ENCODE measurements at places on chromosomes 6 and 20.
A peak's percentile ranks its signal among the peaks of the same experiment; 100 is the strongest.

- DNase-seq, result no peak
These were observed at the start of gene TP53TG5 for GRCh38 chr20:45378191-45378590. Gene TP53TG5 (minus strand): TSS chr20:45378325. CDS start chr20:45378236, 89 bp downstream.

- no peak for DNase-seq
These were observed 48.0 kb upstream of the RNGTT start for GRCh38 chr6:89011436-89011835.

- DNase-seq, result no peak
These were observed 46.3 kb downstream of the CDYL start for GRCh38 chr6:4822476-4822875.

DNA sequence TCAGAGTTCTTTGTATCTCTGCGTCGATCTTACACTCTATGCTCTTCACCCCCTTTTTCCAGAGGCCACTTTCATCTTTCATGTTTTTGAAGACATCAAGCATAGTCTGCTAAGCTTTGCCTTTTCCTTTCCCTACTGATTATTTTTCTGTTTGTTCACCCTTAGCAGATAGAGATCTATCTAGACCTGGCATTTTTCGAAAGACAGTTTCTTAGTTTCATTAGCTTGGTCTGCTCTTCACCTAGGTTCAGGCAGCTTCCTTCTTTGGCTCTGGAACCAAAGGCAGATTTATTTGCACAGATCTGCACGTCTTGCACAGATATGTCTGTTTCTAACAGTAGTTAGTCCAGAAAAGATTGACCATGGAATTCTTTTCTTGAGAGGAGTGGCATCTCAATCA, 122.7 kb upstream of the HS3ST5 start:
- no peak for DNase-seq

GRCh38 chr20:59165891-59166709, 2.5 kb downstream of the ZNF831 start:
- no peak for DNase-seq

- no peak for DNase-seq
These were observed 13.9 kb upstream of the CD93 start for GRCh38 chr20:23099791-23100719.

- DNase-seq, result no peak
These were observed 181.7 kb downstream of the WDR27 start for GRCh38 chr6:169520104-169520503.

DNA sequence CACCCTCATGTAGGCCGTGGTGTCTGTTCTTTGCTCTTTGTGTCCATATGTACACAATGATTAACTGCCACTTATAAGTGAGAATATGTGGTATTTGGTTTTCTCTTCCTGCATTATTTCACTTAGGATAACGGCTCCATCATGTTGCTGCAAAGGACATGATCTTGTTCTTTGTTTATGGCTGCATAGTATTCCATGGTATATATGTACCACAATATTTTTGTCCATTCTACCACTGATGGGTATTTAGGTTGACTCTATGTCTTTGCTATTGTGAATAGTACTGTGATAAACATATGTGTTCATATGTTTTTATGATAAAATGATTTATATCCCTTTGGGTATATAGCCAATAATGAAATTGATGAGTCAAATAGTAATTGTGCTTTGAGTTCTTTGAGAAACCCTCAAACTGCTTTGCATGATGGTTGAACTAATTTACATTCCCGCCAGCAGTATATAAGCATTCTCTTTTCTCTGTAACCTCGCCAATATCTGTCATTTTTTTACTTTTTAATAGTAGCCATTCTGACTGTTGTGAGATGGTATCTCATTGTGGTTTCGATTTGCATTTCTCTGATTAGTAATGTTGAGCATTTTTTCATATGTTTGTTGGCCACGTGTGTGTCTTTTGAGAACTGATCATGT, 174.4 kb upstream of the NT5E start:
- DNase-seq, result no peak

DNA sequence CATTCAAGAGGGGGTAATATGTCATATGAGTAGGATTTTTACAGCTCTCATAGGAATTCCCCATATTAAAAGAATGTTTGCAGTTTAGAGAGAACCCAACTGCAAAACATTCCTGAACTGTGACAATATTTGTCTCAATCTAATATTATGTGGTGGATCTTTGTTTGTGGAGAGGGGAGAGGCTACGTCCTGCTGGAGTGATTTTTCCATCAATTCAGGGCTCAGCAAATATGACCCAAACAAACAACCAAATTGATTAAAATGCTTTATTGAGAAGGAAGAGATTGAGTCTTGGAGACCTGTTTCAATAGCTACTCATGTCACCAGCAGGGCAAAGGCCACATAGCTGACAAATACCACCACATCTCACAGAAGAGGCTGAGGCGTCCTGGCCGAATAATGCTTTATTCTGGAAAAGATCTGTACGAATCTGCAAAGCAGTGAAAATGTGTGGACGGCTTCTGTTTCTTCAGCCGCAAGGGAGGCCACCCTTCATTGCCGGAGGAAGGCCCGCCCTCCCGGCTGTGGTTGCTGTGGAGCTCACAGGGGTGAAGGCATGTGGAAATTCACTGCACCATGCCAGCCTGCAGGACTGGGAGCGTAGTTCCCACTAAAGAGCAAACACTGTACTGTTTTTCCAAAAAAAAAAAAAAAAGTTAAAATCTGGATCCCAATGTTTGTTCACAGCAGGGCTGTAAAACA, 89.7 kb upstream of the QKI start:
- DNase-seq, result peak; percentile 39

DNA sequence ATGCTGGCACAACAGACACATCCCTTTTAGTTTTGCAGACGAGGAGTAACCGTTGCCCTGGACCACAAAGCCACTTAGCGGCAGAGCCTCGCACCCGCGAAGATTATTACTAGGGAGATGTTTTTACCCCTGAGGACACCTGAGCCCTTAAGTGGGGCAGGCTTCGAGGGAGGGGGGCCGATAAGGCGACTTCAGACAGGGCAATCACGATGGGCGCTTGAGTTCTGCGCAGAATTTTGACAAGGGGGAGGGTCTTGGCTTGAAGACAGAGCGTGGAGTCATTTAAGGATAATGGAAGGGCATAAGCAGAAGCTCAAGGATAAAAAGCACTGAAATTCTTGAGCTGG, 650 bp upstream of the TTK start:
- peak; percentile 27 for DNase-seq

DNA sequence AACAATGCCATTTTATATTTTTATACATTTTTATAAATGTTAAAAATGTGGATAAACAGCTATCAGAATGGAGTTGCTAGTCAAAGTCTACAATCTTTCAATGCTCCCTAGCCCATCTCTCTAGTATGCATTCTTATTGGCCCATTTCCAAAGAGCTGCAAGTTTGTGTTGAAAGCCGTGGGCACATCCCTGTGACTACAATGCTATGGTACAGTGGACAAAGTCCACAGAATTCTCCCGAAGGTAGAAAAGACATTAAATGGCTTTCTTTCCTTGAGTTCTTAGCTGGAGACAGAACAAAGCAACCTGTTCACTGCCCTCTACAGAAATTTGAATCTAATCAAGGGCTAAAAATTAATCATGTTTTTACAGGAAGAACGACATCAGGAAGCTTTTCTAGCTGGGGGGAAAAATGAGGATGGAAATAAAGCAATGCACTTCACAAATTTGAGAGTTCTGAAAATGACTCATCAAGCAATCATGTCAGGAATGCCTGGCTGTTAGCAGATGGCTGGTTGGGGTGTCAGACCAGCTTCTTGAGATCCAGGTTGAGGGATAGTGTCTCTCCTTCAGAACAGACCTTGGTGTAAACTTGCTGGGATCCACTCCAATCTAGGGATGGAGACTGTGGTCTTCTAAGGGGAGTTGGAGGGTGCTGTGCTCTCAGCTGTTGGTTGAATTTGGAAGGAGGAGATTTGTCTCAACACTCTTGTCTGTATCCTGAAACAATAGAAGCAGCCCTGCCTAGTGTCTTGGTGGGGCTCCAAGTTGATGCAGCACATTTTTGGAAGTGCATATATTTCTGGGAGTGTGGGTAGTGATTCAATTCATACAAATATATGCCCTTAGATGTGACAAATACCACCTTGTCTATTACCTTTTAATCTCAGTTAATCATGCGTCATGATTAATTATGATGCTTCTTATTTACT, 143.4 kb upstream of the PHACTR1 start:
- no peak for DNase-seq

GRCh38 chr20:37192137-37192854, 12.9 kb upstream of the MROH8 start:
- peak; percentile 81 for DNase-seq

DNA sequence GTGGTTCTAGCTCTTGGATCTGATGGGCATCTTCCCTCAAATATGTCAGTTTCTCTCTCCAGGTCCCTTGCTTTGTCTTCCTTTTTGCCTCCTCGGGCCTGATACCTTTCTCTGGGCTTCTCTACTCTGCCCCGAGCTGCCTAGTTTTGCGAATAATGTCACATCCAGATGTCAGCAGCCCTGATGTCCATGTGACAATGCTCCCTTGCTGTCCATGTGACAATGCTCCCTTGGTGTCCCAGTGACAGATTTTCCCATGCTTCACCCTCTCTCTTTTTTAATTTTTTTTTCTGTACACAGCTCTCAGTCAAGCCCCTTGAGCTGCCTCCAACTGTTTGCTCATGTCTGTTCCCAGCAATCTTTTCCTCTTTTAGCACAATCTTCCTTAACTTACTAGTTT, 6.4 kb downstream of the TRAF3IP2 start:
- DNase-seq, result no peak

GRCh38 chr6:107991772-107992550, 34.0 kb upstream of the SEC63 start:
- DNase-seq, result no peak

GRCh38 chr6:84618836-84619235, 145.6 kb downstream of the TBX18 start:
- DNase-seq, result no peak

GRCh38 chr6:169701311-169701953, 397 bp downstream of the WDR27 start:
- no peak for DNase-seq

DNA sequence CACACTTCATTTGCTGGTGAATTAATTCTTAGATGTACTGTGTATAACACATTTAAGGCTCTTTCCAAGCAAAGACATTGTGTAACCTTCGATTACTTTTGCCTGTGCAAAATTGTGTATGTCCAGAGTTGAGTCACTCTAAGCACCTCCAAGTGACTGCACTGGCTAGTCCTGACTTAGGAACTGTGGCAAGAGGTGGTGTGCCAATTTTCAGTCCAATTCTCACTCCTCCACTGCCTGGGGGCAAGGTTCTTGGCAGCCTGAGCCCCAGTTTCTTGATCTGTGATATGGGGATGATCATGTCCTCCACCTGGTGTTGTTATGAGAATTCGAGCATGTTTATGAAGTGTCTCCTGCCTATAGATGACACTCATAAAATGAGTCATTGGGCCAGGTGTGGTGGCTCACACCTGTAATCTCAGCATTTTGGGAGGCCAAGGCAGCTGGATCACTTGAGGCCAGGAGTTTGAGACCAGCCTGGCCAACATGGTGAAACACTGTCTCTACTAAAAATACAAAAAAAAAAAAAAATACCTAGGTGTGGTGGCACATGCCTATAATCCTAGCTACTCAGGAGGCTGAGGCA, 105.3 kb upstream of the CDYL start:
- no peak for DNase-seq

- no peak for DNase-seq
These were observed 118.6 kb downstream of the EDN1 start for GRCh38 chr6:12408752-12409151.

DNA sequence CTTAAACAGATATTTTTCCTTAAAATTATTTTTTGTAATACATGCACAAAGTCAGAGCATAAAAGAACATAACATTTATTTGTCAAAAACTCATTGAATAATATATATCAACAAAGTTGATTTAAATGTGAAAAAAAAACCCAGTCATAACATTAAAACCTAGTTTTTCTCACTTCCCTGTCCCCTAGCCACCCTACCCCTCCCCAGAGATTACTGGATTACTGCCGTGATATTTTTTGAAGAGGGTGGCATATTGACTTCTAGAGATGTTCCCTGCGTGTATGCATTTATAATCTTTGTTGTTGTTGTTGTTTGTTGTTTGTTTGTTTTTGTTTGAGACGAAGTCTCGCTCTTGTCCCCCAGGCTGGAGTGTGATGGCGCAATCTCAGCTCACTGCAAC, 52.4 kb upstream of the ARMC2 start:
- DNase-seq, result no peak

GRCh38 chr20:45828589-45828988, 1.5 kb upstream of the TNNC2 start:
- DNase-seq, result no peak

GRCh38 chr20:49669601-49670189, 44.0 kb downstream of the B4GALT5 start:
- no peak for DNase-seq

GRCh38 chr6:55886185-55886836, 10.9 kb upstream of the BMP5 start:
- DNase-seq, result no peak

Data from HL-60 (cell line).